ENCODE measurements at places on chromosomes 11 and 22. TPM values are rescaled to one million over a fixed set of nuclear protein-coding genes. Genes with fewer than 3 reads are reported as not detected.

TSPAN32 gene
- polyA plus RNA-seq: 3.3 TPM

GNAZ gene
- 0.18 TPM for polyA plus RNA-seq

APOA4 gene
- polyA plus RNA-seq: 0.07 TPM

MS4A2 gene
- 0.77 TPM for polyA plus RNA-seq

OSM gene
- polyA plus RNA-seq: not detected

SLC5A1 gene
- not detected for polyA plus RNA-seq

SPECC1L gene
- 9.8 TPM for polyA plus RNA-seq

DNAJC24 gene
- 17.5 TPM for polyA plus RNA-seq

OR10D3 gene
- 0.38 TPM for polyA plus RNA-seq

SEPTIN5 gene
- polyA plus RNA-seq: 129 TPM

FGF4 gene
- not detected for polyA plus RNA-seq

CABP4 gene
- polyA plus RNA-seq: not detected

SLC2A11 gene
- 3.4 TPM for polyA plus RNA-seq

KCNQ1OT1 gene
- 0.50 TPM for polyA plus RNA-seq

HTATIP2 gene
- polyA plus RNA-seq: 70.4 TPM

HEPHL1 gene
- polyA plus RNA-seq: not detected

MYOD1 gene
- polyA plus RNA-seq: not detected

LGALS1 gene
- 680 TPM for polyA plus RNA-seq

ABTB2 gene
- polyA plus RNA-seq: 0.04 TPM

ATP5MG gene
- 512 TPM for polyA plus RNA-seq

GCAT gene
- 57.8 TPM for polyA plus RNA-seq

ENDOD1 gene
- 5.1 TPM for polyA plus RNA-seq

MGAT3 gene
- polyA plus RNA-seq: 6.0 TPM

DCHS1 gene
- polyA plus RNA-seq: under 0.01 TPM

FGF19 gene
- polyA plus RNA-seq: not detected
